ENCODE measurements at places on chromosomes 3 and 15.

- DNase-seq = no peak
Measured at GRCh38 chr15:70243686-70244540, 146.2 kb upstream of the TLE3 start.

- no peak for DNase-seq
Measured at GRCh38 chr3:41173926-41174885, 25.1 kb upstream of the CTNNB1 start.

DNA sequence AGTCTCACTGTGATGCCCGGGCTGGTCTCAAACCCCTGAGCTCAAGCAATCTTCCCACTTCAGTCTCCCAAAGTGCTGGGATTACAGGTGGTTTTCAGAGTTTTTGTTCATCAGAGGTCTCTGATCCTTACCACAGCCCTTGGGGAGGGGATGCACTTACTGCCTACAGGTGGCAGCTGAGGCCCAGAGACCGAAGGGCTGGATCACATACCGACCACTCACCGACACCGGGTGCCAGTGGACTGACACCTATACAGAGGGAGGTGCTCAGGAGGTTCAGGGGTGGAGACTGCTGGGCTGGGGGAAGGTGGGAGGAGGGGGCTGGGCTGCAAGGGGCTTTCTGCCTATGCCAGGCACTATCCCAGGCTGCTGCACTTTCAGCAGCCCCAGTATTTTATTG is 19.5 kb downstream of the DUSP7 start:
- DNase-seq = no peak

DNA sequence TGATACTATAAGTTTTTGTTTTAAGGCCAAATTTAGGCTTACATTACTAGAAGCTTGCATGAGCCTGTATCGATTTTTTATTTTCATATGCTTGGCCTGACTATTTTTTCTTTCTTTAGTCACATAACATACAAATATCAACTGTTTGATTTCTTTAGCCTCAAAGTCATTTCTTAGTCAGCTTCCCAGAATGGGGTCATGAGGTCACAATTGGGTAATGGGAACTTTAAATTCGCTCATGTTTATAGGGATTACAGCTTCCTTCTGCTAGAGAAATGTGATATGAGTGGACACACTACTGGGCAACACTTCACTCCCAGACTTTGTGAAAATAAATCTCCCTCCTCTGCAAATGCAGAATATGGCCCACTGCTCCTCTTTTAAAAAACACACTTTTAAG is 9.1 kb upstream of the TIPARP start:
- DNase-seq = no peak

DNA sequence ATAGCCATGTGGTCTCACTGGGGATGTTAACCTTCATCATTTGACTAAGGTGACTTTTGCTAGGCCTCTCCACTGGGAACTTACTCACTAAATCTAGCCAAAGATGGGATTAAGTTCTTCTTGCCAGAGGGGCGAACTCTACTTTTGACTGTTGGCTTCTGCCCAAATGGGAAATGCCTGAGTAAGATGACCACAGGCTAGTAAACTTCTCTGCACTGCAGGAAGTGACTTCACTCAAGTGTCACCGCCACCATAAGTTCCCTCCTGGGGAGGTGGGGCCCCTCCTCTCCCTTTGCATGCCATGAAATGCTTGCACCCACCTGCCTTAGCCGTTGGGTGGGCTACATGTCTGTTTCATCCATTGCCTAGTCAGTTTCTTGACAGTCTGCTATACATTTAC is 388.3 kb downstream of the FEZF2 start:
- no peak for DNase-seq

- DNase-seq = no peak
Measured at GRCh38 chr15:41474941-41475340, 18.7 kb upstream of the ITPKA start.

GRCh38 chr3:173745952-173746682 is 348.6 kb downstream of the NLGN1 start:
- DNase-seq = no peak

GRCh38 chr3:30612437-30613132 is 6.2 kb downstream of the TGFBR2 start:
- DNase-seq = no peak

- no peak for DNase-seq
Measured at GRCh38 chr15:45139770-45140169, 10.0 kb downstream of the DUOX1 start.

DNA sequence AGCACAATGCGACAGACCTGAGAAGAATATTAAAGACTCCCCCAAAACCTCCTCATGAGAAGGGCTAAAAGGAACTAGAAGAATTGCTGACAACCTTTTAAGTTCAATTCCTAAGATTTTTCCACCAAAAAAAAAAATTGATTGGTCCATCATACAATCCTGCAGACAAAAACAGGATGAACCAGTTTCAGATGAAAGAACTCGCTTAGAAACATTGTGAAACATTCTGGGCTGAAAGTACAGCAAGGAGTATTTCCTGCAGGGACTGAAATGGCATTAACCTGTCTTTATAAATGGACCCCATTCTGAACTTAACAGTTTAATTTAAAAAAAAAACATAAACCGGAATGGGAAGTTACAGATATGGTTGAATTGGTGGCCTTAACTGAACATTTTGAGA is 96.0 kb upstream of the FAM174B start:
- no peak for DNase-seq

- DNase-seq = no peak
Measured at GRCh38 chr3:154428286-154429206, 1.4 kb downstream of the GPR149 start.

DNA sequence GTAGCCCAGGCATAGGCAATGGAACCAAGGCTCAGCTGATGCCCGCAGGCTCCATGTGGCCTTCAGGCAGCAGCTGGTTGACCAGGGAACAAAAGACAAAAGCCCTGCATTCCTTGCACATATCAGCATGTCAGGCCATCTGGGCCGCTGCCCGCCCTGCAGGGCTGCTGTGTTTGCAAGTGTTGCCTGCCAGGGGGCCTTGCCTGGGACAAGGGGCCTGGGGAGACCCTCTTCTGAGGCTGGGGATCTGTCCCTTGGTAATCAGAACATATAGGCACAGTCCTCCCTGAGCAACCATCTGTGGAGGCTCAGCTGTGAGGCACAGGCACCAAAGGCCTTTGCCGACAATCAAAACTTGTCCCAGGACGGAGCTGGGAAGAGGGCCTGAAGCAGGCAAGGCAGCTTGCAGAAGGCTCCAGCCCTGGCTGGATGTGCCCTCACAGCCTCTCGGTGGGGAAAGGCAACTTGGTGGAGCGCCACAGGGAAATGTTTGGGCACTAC is 138.2 kb downstream of the TPRA1 start:
- no peak for DNase-seq

DNA sequence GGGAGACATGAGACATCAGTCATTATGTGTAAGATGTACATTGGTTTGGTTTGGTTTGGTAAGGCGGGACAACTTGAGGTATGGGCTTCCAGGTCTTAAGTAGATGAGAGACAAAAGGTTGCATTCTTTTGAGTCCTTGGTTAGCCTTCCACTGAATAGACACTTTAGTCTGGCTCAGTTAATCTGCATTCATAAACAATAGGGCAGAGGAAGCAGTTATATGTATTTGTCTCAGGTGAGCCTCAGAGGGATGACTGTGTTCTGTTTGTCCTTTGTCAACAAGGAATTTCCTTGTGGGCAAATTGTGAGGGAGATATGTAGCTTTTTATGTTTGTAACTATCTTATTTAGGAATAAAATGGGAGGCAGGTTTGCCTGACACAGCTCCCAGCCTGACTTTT is 50.4 kb downstream of the TCF12 start:
- DNase-seq = no peak

GRCh38 chr3:124800076-124800475 is 69.8 kb downstream of the UMPS start:
- DNase-seq = no peak

DNA sequence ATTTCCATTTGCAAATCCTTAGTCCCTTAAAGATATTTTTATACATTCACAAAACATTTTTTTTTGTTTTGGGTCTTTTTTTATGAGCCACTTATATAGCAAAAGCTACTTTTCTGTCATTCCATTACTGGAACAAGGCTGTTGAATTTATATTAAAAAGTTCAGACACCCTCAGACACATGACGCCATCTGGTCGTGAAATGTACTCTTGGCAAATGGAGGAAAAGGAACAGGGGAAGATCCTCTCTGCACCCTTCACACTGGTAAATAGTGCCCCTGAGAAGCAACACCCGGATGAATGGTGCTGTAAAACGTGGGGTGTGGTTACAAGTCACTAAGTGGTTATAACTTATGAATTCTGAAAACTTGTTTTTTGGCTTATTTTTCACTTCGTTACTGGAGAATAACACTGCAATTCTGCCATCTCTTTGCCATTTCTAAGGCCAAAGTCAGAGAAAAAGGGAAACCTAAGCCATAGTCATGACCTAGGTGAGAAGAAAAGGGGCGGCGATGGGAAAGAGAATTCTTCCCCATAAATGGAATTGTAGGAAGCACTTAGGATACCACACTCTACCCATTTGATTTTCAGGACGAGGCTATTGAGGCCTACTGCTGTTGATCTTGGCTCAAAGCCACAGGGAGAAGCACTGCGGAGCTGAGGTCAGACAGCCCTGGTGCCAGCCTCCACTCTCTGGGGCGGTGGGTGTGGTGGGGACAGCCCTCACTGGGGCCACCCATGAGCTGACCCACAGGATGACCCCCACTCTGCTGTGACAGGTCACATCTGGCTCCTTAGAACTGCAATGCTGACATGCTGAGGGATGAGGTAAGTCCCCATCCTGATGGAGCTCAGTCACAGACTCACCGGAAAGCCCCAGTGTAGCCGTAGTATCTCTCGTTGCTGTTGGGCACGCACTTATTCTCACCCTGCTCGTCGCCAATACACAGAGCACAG is 21.9 kb downstream of the LTF start:
- no peak for DNase-seq

DNA sequence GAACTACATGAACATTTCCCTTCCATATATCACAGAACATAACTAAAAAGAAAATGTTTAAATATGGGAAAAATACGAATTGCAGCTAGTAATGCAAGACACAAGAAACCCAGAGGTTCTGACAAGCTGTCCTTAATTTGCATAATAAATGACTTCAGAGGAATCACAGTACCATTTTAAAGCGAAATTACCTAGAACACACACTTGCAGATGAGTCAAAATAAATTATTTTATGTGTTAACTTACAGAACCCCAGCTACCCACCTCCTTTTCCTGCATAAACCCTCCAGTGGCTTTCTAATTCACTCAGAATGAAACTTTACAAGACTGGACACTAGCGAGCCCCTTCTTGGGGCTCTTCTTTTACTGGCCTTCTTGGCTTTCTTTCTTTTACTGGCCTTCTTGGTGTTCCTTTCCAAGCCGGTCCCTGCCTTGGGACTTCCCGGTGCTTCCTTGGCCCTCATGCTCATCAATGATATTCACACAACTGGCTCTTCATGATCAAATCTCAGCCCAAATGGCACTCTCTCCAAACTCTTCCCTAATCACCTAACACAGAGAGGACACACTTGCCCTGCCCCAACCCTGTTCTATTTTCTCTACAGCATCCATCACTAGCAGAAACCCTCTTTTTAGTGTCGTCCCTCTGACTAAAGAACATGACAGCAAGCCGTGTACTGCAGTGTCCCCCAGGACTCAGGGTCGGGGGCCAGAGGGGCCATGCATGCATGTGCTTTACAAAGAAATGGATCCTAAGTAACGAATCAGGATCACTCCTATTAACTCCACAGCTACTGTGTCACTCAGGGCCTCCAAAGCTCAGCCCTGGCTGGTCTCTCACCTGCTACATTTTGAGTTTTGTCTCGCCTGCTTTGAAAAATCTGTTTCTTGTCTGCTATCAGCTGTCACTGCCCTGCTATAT is 4.8 kb downstream of the CHSY1 start:
- no peak for DNase-seq

- no peak for DNase-seq
Measured at GRCh38 chr15:45948181-45948621, 313.4 kb downstream of the SQOR start.

GRCh38 chr3:27034255-27034654 is 334.9 kb downstream of the NEK10 start:
- no peak for DNase-seq

DNA sequence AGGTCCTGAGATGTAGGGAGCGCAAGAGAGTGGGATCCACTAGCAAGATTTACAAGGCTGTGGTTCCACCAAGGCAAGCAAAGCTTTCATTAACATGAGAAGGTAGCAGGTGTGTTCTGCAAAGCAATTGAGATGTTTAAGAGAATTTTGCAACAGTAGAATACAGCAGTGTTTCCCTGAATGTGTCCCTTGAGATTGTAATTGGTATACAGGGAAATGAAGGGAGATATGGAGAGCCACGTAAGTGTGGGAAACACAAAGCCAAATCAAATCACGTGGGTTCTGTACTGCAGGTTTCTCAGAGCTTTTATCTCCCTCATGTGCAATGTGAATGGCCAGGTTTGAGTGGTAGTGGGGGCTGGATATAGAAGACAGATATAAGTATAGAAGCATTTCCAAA is 67.3 kb downstream of the ATG7 start:
- DNase-seq = no peak

DNA sequence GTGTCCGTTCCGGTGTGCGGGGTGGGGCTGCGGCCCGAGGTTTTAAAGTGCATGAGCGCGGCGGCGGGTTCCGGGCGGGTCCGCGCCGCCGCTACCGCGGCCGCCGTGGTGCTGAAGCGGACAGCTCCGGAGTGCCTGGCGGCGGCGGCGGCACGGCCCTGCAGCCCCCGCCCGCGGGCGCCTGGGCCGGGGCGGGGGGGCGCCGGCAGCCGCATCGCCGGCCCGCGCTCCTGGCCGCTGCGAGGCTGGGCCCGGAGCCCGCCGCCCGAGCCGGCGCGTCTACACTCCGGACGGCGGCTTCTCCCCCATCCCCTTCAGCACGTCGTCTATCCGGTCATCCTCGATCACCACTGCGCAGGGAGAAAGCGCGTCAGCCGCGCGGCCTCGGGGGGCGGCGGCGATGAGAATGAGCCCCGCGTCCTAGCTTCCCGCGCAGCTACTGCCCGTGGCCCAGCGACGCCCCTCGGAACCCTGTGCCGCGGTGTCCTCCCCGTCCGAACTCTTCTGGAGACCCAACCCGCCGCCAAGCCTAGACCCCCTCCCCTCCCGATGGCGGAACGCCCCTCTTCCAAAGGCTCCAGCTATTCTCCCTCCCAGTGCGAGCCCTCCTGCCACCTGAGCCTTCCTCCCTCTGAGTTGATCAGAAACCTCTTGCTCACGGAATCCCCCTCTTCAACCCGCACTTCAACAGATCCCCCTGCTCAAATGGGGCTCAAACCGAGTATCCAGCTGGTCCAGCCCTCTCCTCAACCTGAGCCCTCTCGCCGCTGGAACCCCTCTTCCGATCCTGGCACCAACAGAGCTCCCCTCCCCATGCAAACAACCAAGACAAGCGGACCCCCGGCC is 1.3 kb downstream of the CAMK2N2 start:
- no peak for DNase-seq

GRCh38 chr3:65107174-65107573 is 419.4 kb upstream of the ADAMTS9 start:
- DNase-seq = no peak

- DNase-seq = no peak
Measured at GRCh38 chr3:143784446-143784845, 63.8 kb downstream of the SLC9A9 start.

GRCh38 chr3:152474585-152474984 is 205.9 kb downstream of the MBNL1 start:
- no peak for DNase-seq

- no peak for DNase-seq
Measured at GRCh38 chr3:175980486-175981090, 1121.5 kb downstream of the NAALADL2 start.
